ENCODE measurements at places on chromosomes 6 and 20. TPM values are rescaled to one million over a fixed set of nuclear protein-coding genes. Genes with fewer than 3 reads are reported as not detected.

ECT2L gene
- total RNA-seq, result 0.52 TPM

NMBR gene
- total RNA-seq, result not detected

KCNK16 gene
- total RNA-seq, result not detected

CALHM5 gene
- 1.8 TPM for total RNA-seq

DNA sequence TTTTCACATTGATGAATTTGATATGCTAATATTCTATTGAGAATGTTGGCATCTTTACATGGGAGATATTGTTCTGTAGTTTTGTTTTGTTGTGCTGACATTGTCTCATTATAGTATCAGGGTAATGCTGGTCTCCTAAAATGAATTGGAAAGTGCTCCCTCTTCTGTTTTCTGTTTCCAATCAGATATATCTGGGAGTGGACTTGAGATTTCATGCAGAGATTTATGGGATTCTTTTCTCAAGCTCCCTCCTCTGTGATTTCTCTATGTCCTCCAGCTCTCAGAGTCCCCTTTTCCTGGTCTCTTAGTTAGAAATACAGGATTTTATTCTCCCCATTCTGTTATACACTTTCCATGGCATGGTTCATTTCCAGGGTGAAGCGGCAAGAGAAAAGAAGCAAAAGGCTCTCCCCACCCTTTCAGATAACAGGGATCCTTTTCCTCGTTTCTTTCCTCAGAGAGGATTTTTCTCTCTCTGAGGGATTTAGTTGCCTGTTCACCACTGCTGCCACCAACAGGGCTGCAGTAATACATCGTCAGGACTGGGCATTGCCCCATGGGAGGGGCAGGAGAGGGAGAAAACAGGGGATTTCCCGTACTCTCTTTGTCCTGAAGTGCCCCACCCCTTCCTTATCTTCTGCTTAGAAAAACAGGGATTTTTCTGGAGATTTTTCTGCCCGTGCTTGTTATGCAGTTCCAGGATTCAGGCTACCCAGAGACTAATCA, 59.3 kb upstream of the STMND1 start:
- DNase-seq, result no peak

GRCh38 chr6:11213422-11214021, 18.9 kb downstream of the NEDD9 start:
- DNase-seq, result no peak

- no peak for DNase-seq
Observed at GRCh38 chr20:54324652-54325285, 116.9 kb downstream of the PFDN4 start.

- DNase-seq, result no peak
Observed at GRCh38 chr20:56829788-56830385, 200.8 kb downstream of the TFAP2C start.
